ENCODE measurements at places on chromosomes 3 and 15.

DNA sequence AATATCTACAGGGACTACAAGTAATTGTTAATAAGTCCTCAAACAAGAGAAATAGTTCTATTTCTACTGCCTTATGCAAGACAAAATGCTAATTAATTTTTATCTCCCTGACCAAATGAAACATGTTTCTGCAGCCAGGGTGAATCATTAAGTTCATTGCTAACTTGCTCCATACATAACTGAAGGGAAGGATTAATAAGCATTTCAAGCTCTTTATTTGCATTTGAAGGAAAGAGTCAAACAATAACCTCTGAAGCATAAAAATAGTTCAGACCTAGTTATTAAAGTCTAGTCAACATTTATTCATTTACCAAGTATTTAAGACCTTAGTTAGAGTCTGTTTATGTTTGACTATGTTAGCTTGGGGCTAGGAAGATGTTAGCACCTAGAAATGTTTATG is 120.0 kb downstream of the ATP1B3 start:
- no peak for DNase-seq

- no peak for DNase-seq
Observed at GRCh38 chr15:70857562-70858285, 3.8 kb upstream of the LARP6 start.

GRCh38 chr3:40053663-40054062 is 244.3 kb downstream of the MYRIP start:
- no peak for DNase-seq

GRCh38 chr3:181683563-181683962 is 28.2 kb upstream of the SOX2 start:
- no peak for DNase-seq

GRCh38 chr3:46749129-46749528 is 31.5 kb upstream of the PRSS50 start:
- DNase-seq = no peak

GRCh38 chr3:71559021-71559420 is 24.5 kb downstream of the FOXP1 start:
- DNase-seq = no peak

DNA sequence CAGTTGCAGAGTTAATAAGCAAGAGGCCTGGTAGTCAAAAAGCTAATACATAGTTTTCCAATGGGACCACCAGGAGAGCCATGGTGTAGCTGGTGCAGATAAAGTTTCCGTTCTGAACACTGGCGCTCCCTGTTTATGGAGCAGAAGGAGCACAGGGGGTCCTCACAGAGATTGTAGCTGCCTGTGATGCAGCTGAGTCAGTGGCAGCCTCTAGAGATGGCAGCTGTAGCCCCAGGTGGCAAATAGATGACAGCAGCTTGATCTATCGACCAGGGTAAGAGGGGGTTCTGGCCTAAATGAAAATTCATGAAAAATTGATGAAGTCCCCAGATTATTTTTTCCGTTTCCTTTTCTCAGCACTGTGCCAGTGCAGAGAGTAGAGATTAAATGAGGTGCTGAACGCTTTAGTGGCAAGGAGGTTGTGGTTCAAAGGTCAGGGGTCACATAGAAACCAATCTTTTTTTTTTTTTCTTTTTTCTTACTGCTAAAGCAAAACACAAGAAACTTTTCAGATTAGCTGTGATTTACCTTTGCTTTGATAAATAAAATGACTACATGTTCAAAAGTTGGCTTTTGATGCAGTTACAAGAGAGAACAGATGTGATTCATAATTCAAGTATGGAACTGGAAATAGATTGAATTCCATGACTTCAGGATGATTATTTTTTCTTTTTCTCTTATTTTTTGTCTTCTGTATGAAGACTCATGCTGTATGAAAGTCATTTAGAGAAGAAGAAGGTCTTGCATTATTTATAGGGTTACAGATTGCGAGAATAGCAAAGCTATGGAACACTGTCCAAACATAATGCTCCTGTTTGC is 63.3 kb downstream of the ROBO2 start:
- DNase-seq = no peak

DNA sequence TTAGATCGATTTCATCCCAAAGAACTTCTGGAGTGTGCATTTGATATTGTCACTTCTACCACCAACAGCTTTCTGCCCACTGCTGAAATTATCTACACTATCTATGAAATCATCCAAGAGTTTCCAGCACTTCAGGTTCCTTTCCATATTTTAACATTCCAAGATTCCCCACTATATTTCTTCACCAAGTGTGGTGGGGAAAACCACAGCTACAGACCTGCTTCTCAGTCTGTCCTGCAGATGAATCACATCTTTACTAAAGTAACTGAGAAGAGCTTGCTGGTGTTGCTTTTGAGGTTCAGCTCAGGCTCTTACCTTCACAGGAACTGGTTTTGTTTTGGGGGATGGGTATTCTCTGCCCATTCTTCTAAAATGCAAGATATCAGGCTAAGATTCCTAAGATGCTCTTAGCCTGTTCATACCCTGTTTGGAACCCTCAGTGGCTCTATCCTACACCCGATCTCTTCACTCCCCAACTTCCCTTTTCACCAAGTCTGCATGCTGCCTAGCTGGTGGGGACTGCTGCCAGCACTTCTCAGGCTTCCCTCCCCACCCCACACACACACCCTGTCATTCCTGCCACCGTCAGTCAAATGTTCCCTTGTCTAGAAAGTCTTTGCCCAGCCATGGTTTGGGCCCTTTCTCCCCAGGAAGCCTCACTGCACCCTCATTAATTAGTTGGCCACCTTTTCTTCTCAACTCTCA is 30.8 kb downstream of the SRP14 start:
- DNase-seq = no peak

GRCh38 chr15:33782966-33783365 is 185.3 kb upstream of the CHRM5 start:
- DNase-seq = no peak

DNA sequence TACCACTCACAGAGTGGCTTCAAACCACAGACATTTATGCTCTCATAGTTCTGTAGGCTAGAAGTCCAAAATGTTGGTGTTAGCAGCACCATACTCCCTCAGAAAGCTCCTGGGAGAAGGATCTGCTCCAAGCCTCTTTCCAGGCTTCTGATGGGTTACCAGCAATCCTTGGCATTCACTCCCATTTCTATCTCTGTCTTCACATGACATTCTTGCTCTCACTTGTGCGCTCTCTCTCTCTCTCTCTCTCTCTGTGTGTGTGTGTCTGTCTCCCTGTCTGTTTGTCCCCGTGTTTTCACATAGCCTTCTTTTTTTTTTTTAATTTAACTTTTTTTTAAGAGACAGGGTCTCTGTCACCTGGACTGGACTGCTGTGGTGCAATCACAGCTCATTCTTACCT is 26.3 kb downstream of the CDAN1 start:
- DNase-seq = no peak

- DNase-seq = peak; percentile 92
Observed at GRCh38 chr3:72847751-72848702, at the start of gene SHQ1. Gene SHQ1 (minus strand): TSS chr3:72848445. CDS start chr3:72848340, 105 bp downstream.

DNA sequence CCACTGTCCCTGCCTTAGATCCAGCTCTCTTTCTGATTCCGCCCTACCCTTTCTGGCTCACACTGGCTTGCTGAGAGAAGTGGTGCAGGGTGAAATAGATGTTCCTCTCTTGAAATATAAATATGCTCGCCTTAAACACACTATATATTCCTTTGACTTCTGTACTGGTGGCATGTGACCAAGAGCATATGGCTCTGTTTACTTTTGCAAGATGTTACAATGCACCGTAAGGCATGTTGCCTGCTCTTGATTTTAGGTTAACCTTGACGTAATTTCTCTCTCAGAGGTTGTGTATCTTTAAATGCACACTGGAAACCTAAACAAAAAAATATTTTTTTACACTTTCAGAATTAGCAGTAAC is 749 bp downstream of the RSRC1 start:
- DNase-seq = no peak

GRCh38 chr3:186976837-186977750 is 46.8 kb downstream of the ST6GAL1 start:
- DNase-seq = no peak

- DNase-seq = no peak
Observed at GRCh38 chr15:33114374-33114717, 80.2 kb downstream of the FMN1 start.

DNA sequence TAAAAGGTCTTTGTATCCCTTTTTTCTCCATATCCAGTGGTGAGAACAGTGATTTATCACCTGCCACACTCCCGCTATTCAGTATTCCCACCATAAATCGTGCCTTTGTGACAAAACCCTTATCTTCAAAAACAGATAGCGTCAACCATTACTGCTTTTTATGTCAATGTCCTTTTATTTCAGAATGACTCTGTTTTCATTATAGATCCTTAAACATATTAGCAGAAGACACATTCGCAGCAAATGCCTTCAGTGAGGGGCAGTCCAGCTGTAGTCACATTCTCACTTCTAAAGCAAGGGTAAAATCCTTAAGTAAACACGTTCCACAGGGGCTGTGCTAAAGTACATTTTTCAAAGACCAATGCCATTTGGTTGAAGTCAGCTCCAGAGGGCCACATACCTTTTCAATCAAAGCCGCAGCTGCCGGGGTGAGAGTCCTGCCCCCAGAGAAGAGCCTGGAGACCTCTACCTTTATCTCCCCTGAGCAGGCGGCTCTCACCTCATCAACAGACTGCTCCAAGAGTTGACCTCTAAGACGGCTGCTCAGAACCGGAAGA is 53.4 kb downstream of the PDZRN3 start:
- DNase-seq = no peak

All from CD4-positive, alpha-beta T cell treated with Interleukin-12 subunit alpha and Interleukin-12 subunit beta, for 1 hour (primary cell).